Spleen (tissue), 13 donors: ENCODE measurements at places on chromosomes 13 and 19.

DNA sequence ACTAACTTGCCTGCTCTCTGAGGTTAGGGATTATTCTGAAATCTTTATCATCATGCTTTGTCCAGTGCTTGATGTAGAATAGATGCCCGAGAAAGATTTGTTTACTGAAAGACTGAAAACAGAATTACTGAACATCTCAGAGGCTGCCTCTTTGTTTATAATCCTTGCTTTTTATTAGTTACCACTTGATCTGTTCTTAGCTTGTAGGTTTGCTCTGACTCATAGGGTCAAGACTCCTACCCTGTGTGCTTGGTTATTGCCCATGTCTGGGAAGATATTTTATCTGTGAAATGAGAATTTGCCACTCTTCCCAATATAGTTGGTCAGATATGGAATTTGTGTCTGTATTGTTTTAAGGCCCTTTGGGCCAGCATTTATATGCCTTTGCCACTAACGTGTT lies 675.3 kb downstream of the DIAPH3 start:
- H3K27me3 ChIP-seq, result no peaks in the 10 kb centered on the region
- DNase-seq, result no peak
- no peaks in the 10 kb centered on the region for H3K36me3 ChIP-seq
- no peak overlapping the region for H3K4me3 ChIP-seq

GRCh38 chr19:7973883-7974282 lies 30.4 kb upstream of the TIMM44 start:
- no peak overlapping the region for H3K4me3 ChIP-seq
- peaks cover 99% of the 10 kb centered on the region for H3K36me3 ChIP-seq
- no peak overlapping the region for H3K27ac ChIP-seq
- no peaks in the 10 kb centered on the region for H3K27me3 ChIP-seq

- no peaks in the 10 kb centered on the region for H3K27me3 ChIP-seq
- no peak overlapping the region for H3K4me3 ChIP-seq
- no peaks in the 10 kb centered on the region for H3K36me3 ChIP-seq
- no peak overlapping the region for H3K27ac ChIP-seq
- H3K4me1 ChIP-seq, result no peaks in the 10 kb centered on the region
These were observed 64.8 kb downstream of the DCT start for GRCh38 chr13:94414708-94415107.

- H3K36me3 ChIP-seq, result no peaks in the 10 kb centered on the region
- no peaks in the 10 kb centered on the region for H3K27me3 ChIP-seq
- H3K4me1 ChIP-seq, result no peaks in the 10 kb centered on the region
- H3K4me3 ChIP-seq, result no peak overlapping the region
- H3K27ac ChIP-seq, result no peak overlapping the region
These were observed 141.0 kb upstream of the TMTC4 start for GRCh38 chr13:100815476-100816046.

- H3K36me3 ChIP-seq, result peaks cover 8% of the 10 kb centered on the region
- no peak overlapping the region for H3K4me3 ChIP-seq
- H3K27ac ChIP-seq, result no peak overlapping the region
- H3K4me1 ChIP-seq, result no peaks in the 10 kb centered on the region
- DNase-seq, result no peak
These were observed 127.1 kb downstream of the PDS5B start for GRCh38 chr13:32713397-32713796.

DNA sequence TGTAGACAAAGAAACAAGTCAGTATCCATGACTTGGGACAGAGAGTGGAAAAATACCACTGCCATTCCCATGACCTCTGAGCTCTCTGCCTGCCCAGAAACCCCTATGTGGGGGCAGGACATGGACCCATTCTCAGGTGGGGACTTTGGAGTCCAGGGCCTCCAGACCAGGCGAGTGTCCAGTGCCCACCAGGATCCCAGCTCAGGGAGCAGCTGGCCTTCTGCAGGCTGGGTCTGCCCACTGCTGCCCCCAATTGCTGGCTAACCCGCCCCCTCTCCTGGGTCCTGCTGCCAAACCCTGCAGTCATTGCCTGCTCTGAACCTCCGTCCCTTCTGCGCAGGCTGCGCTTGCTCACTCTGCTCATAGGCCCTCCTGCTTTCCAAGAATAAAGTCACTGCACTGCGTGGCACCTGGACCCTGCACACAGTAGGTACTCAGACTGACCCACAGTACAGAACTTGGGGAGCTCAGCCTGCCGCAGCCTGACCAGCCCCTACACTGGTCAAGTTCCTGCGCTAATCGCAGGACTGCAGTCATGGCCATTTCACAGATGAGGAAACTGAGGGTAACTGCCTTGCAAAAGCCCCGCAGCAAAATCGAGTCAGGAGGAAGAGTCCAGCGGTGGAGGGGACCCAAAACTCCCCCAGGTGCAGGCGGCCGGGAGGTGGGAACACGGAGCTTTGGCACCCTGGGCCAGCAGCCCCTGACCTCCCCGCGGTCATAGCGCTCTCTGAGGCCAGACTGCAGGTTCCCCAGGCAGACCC lies 774 bp downstream of the SLC7A10 start:
- no peaks in the 10 kb centered on the region for H3K36me3 ChIP-seq
- peaks cover 34% of the 10 kb centered on the region for H3K27me3 ChIP-seq
- H3K27ac ChIP-seq, result no peak overlapping the region

DNA sequence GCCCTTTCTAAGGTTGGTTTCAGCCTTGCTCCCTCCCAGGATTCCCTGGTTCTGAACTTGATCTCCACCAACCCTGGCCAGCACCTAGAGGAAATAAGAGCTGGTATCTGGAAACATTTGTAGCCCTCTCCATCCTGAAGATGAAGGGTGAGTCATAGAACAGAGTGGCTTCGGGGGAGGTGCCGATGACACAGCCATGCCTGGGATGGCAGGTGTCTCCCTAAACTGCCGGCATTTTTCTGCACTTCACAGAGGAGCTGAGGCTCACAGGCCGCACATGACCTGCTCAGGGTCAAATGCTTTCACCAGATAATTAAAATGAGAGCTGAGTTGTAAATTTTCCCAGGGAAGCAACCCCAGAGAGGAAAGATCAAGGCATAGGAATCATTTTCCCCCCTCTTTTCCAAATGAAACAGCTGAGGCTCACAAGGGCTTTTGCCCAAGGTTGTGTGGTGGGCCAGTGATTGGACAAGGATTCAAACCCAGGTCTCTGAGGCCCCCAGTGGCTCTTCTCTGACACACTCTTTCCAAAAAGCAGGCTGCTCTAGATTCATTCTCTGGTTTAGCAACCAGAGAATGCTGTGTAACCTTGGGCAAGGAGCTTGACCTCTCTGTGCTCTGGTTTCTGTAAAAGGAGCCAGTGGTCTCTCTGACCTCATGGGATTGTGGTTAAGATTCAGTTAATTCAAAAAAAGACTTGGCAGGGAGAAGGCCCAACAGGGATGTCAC lies 1.2 kb upstream of the SLC25A42 start:
- DNase-seq, result no peak
- no peaks in the 10 kb centered on the region for H3K27me3 ChIP-seq
- peak overlapping the region; percentile 50 for H3K27ac ChIP-seq

DNA sequence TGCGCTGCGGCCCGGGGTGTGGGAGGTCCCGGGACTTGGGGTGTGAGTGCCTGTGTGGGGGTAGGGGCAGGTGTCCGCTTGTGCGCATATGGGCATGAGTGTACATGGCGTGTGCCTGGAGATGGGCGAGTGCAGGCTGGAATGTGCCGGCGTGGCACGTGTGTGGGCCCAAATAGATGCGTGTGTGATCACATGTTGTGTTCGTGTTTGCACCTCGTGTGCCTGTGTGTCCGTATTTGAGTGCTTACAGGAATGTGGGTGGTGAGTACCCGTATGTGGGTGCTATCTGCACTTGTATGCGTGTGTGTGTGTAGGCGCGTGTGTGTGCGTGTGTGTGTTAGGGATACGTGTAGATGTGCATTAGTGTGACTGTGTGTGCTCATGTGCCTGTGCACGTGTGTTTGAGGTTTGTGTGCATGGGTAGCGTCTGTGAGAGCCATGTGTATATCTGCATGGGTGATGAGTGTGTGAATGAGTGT lies 3.4 kb downstream of the ZNF536 start:
- peaks cover 44% of the 10 kb centered on the region for H3K27me3 ChIP-seq
- H3K27ac ChIP-seq, result no peak overlapping the region
- H3K36me3 ChIP-seq, result no peaks in the 10 kb centered on the region
- H3K4me3 ChIP-seq, result no peak overlapping the region
- H3K4me1 ChIP-seq, result peaks cover 11% of the 10 kb centered on the region

DNA sequence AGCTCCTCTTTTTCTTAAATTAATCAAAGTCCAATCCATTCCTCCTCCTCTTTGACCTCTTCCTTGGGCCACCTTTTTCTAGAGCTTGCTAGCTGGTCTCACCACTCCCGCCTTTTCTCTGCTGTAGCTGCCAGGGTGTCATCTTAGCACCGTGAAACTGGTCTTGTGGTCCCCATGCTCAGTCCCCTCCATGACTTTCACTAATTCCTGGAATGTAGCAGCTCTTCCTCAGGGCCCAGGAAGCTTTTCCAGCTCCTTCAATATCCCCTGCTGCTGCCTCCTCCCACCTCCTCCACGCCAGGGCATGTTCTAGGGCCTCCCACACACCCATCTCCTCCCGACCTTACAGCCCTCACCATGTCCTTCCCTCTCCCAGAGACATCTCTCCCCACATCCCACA lies 222.2 kb downstream of the MYO16 start:
- no peaks in the 10 kb centered on the region for H3K36me3 ChIP-seq
- H3K27me3 ChIP-seq, result no peaks in the 10 kb centered on the region
- H3K27ac ChIP-seq, result no peak overlapping the region
- no peak for DNase-seq

DNA sequence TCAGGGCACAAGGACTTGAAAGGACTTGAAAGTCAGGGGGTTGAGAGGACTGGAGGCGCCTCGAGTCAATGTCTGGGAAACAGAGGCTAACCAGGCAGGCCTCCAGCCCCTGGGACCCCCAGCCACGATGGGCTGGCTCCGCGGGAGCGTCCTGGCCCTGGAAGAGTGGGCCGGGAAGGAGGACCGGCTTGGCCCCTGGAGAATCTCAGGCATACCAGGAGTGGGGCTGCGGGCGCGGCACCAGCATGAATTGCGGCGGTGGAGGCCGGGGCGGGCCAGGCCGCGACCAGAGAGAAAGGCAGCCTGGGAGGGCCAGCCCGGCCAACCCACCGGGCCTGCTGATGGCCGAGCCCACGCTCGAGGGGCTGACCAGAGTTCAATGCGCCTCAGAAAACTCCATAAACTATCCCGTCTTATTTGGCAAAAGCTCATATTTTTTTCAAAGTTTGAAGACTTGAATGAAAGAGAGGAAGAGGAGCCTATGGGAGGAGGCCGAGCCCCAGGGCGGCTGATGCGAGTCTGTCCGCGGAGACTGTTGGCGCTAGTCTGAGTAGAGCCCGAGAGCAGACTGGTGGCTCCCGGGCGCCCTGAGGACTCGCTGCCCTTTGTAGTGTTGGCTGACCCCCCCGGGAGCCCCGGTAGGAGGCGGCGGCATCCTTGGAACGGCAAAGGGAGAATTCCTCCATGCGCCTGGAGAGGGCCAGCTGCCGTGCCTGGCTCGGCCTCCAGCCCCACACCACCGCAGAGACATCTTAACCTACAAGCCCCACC lies 68.0 kb downstream of the MLLT1 start:
- DNase-seq, result no peak
- no peak overlapping the region for H3K4me3 ChIP-seq
- peak overlapping the region; percentile 62 for H3K27ac ChIP-seq
- H3K27me3 ChIP-seq, result no peaks in the 10 kb centered on the region
- H3K36me3 ChIP-seq, result peaks cover 64% of the 10 kb centered on the region

- H3K36me3 ChIP-seq, result peaks cover 35% of the 10 kb centered on the region
- DNase-seq, result peak; percentile 91
- H3K27me3 ChIP-seq, result no peaks in the 10 kb centered on the region
- peak overlapping the region; percentile 98 for H3K27ac ChIP-seq
- H3K4me1 ChIP-seq, result peaks cover 67% of the 10 kb centered on the region
These were observed 977 bp downstream of the IRGQ start for GRCh38 chr19:43594710-43595604.

DNA sequence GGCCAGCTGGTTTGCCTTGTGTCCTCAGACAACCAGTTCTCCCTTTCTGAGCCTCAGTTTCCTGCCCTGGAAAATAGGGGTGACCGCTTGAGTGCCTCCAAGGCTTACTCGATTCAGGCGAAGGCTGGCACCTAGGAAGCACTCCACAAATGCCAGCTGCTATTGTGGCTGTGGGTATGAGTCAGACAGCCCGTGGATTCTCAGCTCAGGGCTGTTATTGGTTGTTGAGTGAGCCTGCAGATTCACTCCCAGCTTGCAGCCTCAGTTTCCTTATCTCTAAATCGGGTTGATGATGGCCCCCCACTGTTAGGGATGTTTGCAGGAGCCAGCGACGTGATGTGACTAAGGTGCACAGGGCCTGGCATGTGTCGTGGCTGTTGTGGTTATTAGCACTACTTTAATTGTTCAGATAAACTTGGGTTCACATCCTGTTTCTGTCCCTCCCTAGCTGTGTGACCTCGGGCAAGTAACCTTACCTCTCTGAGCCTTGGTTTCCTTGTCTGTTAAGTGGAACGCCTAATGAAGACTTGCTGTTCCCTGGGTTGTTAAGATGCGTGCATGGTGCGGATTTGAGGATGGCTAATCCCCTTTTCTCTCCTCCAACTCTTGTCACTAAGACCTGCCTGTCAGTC lies 2.4 kb downstream of the MARK4 start:
- peak overlapping the region; percentile 42 for H3K27ac ChIP-seq
- peak overlapping the region; percentile 79 for H3K4me3 ChIP-seq
- H3K4me1 ChIP-seq, result peaks cover 61% of the 10 kb centered on the region
- H3K27me3 ChIP-seq, result no peaks in the 10 kb centered on the region

DNA sequence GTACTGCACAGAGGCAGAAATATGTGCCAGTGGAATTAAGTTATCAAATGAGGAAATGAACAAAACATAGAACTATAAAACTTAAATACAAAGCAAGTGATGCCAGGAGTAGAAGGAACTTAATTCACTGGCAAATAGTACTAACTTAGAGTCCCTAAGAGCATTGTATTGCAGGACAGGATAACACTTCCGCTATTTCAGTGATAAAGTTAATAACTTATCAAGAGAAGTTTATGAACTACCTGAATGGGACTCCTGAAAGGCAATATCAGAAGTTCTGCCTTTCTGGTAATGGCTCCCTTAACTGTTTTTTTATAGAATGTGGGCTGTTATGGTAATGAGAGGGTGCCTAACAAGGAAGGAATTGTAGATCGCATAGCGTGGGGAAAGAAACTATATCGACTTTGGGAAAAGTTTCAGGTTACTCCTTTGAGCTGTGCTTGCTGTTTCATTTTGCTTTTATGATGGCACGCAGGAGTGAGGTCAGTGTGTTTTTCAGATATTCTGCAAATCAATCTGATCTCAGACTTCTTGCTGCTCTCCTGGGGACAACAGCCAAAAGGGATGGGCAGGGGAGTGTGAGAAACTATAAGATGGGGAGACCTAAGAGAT lies 95.3 kb upstream of the MLNR start:
- no peak overlapping the region for H3K4me3 ChIP-seq
- no peak for DNase-seq
- H3K36me3 ChIP-seq, result no peaks in the 10 kb centered on the region
- peaks cover 19% of the 10 kb centered on the region for H3K4me1 ChIP-seq

GRCh38 chr13:97238432-97238831 lies 16.3 kb downstream of the MBNL2 start:
- H3K27ac ChIP-seq, result no peak overlapping the region
- peaks cover 22% of the 10 kb centered on the region for H3K27me3 ChIP-seq
- no peak for DNase-seq
- no peaks in the 10 kb centered on the region for H3K36me3 ChIP-seq
